HS-5 (cell line): ENCODE measurements at places on chromosomes 7 and 10.

DNA sequence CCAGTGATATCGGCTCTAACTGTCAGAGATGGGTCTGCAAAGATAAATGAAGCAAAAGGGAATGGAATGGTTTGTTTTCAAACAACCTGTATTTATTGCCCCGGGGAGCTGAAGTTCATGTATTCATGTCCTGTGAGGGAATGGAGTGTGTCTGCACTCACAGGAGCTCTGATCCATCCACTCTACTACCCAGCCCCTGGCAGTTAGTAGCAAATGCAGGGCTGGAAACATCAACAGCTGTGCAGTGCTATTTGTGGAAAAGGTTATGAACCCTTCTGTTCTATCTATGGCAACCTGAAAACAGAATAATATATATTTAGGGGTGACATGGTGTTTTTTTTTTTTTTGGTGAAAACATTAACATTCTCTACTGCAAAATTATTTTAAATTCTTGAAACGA, 9.8 kb downstream of the AGR2 start:
- no peak for DNase-seq

DNA sequence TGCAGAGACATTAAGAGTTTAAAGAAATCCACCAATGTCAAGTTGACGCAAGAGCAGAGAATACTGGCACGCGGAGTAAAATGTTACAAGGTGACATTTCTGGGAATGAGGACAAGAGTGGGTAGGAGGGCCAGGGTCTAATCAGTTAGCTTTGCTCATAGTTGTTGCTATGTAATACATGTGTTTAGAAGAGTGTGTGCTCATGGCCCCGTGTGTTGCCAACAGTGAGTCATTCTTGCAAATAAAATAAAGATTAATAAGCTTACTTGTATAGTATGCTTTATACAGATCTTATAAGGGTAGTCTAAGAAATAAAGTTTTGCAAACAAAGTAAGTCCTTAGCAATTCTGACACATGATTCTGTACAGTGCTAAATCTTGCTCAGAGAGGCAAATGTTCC, 64.5 kb downstream of the DNMBP start:
- DNase-seq = no peak

DNA sequence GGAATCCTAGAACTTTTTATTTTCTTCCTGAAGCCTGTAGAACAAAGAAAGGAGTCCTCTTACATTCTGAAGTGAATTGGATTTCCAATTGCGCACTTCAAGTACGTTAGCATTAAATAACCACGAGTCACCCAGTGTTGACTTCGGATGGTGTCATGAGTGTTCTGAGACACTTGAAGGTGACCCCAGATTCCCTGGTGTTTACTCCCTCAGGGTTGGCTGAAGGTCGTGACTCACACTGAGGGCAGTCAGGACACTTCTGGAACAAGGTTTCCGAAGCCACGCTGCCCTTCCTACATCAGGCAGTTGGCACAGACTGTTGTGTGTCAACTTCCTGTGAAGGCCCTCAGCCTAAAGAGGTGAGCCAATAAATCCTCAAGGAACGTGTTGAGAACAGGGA, 186.6 kb upstream of the CELF2 start:
- peak; percentile 67 for DNase-seq

DNA sequence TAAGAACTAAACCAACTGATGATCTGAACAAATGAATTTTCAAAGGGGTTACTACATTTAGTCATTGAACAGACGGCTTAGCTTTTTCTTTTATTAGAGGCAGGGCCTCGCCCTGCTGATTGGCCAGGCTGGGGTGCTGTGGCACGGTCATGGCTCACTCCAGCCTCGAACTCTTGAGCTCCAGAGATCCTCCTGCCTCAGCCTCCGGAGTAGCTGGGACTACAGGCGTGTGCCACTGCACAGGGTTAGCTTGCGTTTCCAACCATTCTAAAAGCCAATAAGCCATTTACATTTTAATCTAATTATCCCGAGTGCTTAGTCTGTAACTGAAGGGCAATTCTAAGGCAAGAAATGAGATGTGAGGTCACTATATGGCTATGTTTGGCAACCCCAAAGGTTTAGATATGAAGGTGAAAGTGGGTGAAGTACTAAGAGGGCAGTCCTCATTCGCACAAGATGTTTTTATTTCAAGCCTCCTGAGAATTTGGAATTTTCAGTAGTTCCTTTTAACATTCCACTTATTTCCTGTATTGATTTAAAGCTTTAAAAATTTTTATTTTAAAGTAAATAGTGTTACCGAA, 1.6 kb upstream of the CDK13 start:
- no peak for DNase-seq

GRCh38 chr10:69505636-69506318, 54.5 kb downstream of the TSPAN15 start:
- no peak for DNase-seq

- DNase-seq = no peak
These were observed 24.1 kb downstream of the GRIFIN start for GRCh38 chr7:2452074-2452507.

DNA sequence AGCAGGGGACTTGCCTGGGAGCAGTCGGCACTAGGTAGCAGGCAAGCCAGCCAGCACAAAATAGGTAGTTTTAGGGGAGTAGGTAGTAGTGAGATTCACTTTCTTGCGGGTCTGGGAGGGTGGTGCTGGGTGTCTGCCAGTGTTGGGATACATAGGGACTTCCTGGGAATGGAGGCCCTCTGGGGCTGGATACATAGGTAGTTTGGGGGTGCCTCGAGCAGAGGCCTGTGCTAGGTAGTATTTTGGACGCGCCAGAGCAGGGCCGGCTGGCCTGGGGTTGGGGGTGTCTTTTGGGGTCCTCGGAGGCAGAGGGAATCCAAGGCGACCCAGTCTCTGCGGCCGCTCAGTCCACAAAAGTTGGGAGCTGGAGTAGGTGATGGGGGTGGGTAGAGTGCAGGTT, 2.0 kb upstream of the HOXA3 start:
- no peak for DNase-seq

- no peak for DNase-seq
These were observed 423.0 kb downstream of the NEBL start for GRCh38 chr10:20474064-20474463.

DNA sequence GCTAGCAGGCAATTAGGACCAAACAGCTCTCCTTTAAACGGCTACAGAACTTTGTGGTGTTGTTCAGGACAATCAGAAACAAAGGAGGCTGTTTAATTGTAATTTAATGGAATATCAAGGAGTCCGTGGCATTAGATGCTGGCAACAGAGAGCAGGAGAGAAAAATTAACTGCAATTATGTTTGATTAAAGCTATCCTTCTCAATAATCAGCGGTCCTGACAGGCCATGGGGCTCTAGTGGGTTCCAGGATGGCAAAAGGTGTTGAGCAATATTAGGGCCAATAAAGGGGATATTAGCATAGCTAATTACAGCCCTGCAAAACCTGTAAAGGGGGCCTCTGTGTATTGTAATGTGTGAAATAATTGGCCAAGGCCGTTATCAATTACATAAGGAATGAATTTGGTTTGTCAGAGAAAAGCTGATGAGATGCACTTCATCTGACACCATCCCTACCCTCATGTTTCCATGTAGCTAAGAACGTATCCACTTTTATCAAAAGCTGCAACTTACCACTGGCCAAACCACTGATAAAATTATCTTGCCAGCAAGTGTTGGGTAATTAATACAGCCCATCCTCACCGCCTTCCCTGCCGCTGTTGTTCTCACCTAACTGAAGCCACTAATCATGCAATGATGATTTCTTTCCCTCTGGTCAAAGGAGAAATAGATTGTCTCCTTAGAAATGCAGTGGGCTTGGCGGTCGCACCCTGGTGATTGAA, 81.6 kb downstream of the EBF3 start:
- no peak for DNase-seq
